ENCODE measurements at places on chromosomes 16 and 17.

- DNase-seq: no peak
Measured at GRCh38 chr17:27525836-27526603, 69.8 kb downstream of the KSR1 start.

GRCh38 chr16:89093602-89094251, at the start of gene ACSF3:
ACSF3 (plus strand) TSS chr16:89093852; CDS start chr16:89100682, 6,830 bp downstream.
- peak; percentile 20 for DNase-seq

GRCh38 chr17:80892019-80892855, 99.4 kb upstream of the CHMP6 start:
- peak; percentile 95 for DNase-seq

- DNase-seq: no peak
Measured at GRCh38 chr16:17295948-17296347, 174.8 kb downstream of the XYLT1 start.

GRCh38 chr17:76472258-76472645, 4.8 kb downstream of the AANAT start:
- no peak for DNase-seq

- DNase-seq: peak; percentile 31
Measured at GRCh38 chr17:4696437-4696805, 7.5 kb downstream of the PELP1 start.

- no peak for DNase-seq
Measured at GRCh38 chr16:83717814-83718213, 90.0 kb upstream of the HSBP1 start.

DNA sequence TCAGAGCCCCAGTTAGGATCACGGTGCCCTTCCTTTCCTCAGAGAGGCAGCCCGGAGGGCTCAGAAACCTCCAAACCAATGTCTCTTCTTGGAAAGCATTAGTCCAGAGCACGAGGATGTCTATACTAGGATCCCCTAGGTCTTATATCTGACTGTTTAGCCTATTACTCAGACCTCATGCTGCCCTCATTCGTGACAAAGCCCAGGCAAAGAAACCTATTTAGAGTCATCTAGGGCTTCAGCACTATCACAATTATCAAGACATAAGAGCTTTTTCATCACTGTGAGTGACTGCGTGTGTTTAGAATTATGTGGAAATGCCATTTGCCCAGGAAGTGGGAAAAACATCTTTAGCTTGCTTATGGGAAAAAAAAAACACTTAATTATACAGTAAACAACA, 159.8 kb upstream of the NOL11 start:
- no peak for DNase-seq

GRCh38 chr16:84308120-84308519, 13.4 kb downstream of the WFDC1 start:
- peak; percentile 25 for DNase-seq

- no peak for DNase-seq
Measured at GRCh38 chr16:71467810-71468209, 5.8 kb upstream of the ZNF23 start.

- DNase-seq: no peak
Measured at GRCh38 chr16:67653128-67653788, 6.8 kb downstream of the ACD start.

- DNase-seq: peak; percentile 11
Measured at GRCh38 chr17:10737168-10737622, 7.4 kb upstream of the TMEM220 start.

DNA sequence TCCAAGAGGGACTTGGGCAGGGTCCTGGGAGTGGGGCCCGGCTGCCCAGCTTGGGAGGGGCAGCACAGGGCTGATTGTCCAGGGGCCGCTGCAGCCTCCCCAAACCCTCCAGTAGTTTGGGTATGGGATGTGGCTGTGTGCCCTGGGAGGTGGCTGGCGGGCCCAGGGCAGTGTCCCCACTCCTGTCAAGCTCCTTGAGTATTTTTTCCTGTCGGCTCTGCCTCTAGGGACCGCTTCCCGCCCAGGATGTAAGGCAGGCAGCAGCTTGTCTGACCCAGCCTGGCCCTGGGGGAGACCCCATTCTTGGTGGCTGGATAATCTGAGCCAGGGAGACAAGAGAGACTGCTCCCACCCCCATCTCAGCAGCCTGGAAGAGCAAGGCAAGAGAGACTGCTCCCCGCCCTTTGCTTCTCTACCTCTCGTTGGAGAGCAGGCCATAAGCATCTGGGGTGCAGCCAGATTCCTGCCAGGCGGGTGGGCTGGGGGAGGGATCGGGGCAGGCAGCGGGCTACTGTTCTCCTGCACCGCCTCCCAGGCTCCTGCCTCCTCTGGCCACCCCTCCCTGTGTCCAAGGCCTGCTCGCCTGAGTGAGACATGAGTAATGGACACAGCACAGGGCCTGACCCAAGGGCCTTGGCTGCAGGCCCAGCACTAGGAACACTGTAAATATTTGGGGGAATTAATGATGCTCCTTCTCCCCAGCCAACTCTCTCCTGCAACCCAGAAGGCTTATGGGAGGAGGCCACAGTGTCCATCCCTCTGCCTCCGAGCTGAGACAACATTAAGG, 18.4 kb upstream of the ITGA3 start:
- DNase-seq: no peak

DNA sequence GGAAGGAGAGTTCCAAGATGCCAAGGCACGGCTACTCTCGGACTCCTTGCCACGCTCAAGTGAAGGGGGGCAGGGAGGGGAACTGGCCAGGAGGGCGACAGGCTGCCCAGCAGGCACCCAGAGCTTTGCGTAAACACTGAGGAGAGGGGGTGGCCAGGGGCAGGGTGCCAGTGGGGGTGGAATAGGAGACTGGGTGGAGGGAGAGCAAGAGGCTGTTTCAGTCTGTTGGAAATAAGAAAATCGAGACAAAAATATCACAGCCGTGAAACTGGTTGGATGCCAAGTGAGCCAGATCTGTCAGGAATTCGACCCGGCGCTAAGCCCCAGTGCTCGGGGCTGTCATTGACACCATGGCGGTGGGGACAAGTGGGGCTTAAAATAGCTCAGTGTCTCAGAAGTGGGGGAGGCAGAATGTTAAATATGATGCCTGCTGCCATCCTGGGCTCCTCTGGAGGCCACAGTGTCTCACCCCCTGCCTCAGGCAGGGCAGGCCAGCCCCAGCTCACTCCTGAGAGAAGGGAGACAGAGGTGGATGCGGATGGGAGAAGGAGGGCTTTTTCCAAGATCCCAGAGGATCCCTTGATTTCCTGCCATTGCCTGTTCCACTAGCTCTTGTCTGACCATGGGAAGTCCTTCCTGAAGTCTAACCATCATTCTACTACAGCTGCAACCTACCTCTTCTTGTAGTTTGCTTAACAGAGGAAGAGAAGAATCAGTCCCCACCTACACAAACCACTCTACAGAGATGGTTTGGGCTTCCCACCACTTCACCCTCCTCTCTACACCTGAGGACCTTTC, 9.5 kb downstream of the PNMT start:
- DNase-seq: no peak

- DNase-seq: peak; percentile 73
Measured at GRCh38 chr17:50783193-50783660, 15.9 kb upstream of the ANKRD40CL start.

GRCh38 chr17:45224671-45225050, 3.0 kb downstream of the FMNL1 start:
- DNase-seq: no peak

- DNase-seq: no peak
Measured at GRCh38 chr16:554640-555365, 5.4 kb upstream of the PRR35 start.

GRCh38 chr17:72710834-72711233, 381.7 kb downstream of the SLC39A11 start:
- peak; percentile 61 for DNase-seq

- no peak for DNase-seq
Measured at GRCh38 chr16:86571530-86571915, 4.9 kb downstream of the FOXC2 start.

GRCh38 chr17:79221597-79221996, 147.0 kb downstream of the ENGASE start:
- no peak for DNase-seq

- no peak for DNase-seq
Measured at GRCh38 chr16:1326391-1326790, 7.1 kb upstream of the BAIAP3 start.

- DNase-seq: no peak
Measured at GRCh38 chr16:4067262-4068001, 48.8 kb downstream of the ADCY9 start.

DNA sequence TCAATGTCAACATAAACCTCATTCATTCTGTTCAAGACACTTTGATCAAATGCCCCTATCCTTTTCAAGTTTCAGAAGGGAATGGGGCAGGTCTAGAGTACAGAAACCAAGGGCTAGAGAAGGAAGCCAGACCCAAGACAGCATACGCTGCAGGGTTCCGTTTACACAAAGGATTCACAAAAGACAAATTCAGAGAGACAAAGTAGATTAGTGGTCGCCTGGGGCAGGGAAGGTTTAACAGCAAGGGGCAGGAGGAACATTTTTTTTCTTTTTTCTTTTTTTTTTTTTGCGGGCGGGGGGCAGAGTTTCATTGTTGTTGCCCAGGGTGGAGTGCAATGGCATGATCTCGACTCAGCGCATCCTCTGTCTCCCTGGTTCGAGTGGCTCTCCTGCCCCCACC, 19.9 kb upstream of the TRAP1 start:
- DNase-seq: no peak

- no peak for DNase-seq
Measured at GRCh38 chr16:47375423-47375822, 85.4 kb downstream of the ITFG1 start.

- DNase-seq: no peak
Measured at GRCh38 chr16:53519417-53520091, 16.5 kb upstream of the AKTIP start.

- no peak for DNase-seq
Measured at GRCh38 chr16:86577314-86577971, 906 bp upstream of the FOXL1 start.

DNA sequence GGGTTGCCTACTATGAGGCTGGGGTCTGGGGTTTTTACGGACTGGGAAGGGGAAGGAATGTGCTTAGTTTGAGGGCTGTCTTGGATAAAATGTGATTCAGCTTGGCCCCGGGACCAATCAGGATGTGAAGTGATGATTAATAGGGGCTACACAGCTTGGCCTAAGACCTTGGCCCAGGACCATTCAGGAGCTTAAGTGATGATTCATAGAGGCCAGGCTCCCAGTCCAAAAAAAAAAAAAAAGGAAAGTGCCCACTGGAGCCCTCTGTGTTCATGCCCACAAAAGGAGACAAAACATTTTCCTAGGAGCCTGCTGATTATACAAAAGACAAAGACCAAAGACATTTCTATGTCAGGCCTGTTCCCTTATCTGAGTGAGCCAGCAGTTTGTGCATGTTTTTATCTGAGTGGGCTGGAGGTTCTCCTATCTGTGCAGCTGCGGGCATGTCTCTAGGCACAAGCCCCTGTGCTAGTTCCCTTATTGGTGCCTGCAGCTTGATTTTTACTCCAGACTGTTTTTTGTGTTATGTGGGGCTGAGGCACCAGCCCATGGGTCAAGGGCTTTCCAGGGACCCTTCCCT, 898.2 kb upstream of the GOT2 start:
- no peak for DNase-seq

DNA sequence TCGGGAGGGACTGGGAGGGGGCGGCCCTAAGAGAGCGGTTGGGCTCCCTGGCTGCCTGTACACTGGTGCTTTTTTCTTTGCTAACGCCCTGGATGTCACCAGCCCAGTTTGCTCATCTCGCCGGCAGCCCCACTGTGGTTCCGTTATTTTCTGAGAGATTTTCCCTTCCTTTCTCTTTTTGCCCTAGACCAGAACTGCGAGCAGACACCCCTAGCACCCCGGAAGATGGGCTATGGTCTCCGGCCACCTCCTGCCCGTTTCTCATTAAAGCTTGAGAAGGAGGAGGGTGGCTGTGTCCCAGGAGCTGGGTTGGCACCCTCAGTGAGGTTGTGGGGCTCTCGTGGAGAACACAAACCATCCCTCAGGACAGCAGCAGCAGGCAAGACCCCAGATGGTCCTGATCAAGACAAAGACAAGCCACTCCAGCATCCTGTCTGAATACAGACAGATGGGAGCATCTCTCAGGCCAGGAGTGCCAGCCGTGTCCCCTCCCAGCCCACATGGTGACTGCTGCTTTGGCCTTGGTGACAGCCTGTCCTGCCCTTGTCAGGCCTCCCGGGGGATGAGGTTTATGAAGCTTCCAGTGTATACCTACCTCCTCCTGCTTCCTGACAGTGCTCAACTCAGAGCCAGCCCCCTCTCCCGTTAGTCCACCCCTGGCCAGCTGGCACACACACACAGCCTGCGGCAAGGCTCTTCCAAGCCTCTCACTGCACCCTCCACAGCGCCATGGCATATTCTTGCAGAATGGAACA, 77.2 kb downstream of the KCNJ12 start:
- DNase-seq: no peak

GRCh38 chr16:63613701-63614100, 1508.2 kb downstream of the CDH11 start:
- no peak for DNase-seq
